ENCODE measurements at places on chromosomes 3 and 15. TPM values are rescaled to one million over a fixed set of nuclear protein-coding genes. Genes with fewer than 3 reads are reported as not detected.

The TIMP4 gene
- 0.69 TPM for total RNA-seq

The CHRNA5 gene
- 22.7 TPM for total RNA-seq

The WDR93 gene
- total RNA-seq, result 0.13 TPM

The PPARG gene
- total RNA-seq, result 3.2 TPM

The TLNRD1 gene
- total RNA-seq, result 86.0 TPM

The PP2D1 gene
- not detected for total RNA-seq

The LRRC3B gene
- 3.6 TPM for total RNA-seq

Data from endothelial cell (in vitro differentiated cells).